ENCODE measurements at places on chromosomes 11 and 22.

DNA sequence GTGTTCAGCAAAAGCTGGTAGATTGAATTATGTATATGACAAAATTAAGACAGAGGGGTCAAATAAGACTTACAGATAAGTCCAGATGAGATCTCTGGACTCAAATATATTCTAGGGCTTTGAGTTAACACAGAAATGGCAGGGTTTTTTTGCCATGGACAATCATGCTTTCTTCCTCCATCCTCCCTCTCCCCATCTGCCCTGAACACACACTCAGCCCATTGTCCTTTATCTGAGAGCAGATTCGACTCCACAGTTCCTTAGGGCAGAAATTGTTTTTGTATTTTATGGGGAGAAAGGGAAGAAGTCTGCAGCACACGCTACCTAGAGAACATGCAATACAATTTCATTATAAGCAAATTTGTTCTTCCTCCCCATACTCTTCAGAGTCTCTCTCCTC is 86.8 kb downstream of the SLC1A2 start:
- DNase-seq: no peak

DNA sequence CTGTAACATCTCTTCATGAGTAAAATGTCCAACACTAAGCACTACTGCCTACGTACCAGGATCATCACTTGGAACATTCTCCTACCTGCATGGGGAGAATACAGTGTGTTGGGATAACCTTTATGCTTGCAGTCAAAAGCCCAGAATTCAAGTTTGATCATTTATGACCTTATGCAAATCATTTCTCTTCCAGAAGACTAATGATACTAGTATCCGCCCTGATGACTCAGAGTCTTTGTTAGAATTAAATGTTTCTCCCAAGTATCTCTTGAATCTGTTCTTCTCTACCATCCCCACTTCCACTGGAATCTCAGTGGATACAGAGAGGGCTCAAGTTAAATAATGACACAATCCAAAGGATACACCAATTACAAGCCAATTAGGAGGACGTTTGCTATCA is 12.4 kb downstream of the MAJIN start:
- DNase-seq: no peak

DNA sequence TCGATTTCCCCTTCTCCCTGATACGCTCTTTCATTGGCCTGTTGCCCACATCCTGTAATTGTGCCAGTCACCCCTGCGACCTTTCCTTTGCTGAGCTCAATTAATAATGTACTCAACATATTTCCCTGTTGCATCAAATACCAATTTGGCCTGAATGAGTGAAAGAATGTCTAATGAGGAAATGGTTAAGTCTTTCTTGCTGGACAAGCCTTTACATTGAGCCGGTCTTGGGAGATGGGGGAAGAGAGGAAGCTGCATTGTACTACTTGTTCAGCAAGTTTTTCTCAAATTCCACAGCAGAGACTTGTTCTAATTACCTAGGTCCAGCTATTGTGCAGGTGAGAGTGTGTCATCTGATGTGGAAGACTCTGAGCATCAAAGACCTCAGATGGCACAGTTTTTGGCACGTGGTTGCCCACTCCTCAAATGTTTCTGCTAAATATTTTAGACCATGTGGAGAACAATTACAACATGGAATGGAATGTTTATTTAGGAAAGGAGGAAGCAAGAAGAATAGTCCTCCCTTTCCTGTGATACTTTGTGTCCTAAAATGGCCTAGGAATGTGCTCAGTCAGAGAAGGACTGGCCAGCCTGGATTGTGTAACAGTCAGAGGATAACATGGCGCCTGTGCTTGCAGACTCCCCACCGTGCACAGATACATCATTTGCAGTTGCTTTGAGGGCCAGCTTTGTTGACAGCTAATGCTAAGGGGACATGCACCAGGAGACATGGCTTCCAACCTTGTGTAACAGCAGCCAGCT is 129.5 kb upstream of the E2F8 start:
- DNase-seq: peak; percentile 82

GRCh38 chr11:33735271-33736147 is 714 bp downstream of the CD59 start:
- DNase-seq: peak; percentile 50

GRCh38 chr11:2976294-2977063 is 15.7 kb downstream of the NAP1L4 start:
- no peak for DNase-seq

- DNase-seq: peak; percentile 68
These were observed 12.5 kb downstream of the USH1C start for GRCh38 chr11:17531636-17532113.

DNA sequence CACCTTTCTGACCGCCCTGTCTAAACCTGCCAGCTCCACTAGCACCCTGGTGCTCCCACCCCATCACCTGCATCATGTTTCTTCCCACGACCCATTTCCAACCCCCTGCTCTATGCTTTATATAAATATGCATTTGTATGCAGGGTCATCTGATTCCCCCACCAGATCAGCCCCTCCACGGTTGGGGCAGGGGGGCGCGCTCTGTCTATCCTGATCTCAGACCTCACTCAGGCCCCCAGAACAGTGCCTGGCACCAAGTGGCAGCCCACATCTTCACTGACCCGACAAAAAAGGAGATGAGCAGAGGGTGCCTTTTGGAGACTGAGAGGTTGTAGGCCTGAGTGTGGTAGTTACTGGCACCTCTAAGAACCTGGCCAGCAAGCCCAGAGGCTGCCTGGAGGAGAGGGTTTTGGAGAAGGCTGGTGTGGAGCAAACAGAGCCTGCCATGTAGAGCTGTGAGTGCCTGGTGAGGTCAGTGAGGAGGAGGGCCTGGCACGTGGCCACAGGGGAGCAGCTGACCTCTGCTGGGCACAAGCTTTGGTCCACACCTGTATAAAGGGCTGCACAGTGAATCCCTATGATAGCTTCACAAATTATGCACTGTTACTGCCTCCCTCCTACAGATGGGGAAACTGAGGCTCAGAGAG is 86.3 kb upstream of the RTL6 start:
- no peak for DNase-seq

GRCh38 chr11:35047179-35047578 is 91.8 kb upstream of the CD44 start:
- no peak for DNase-seq

DNA sequence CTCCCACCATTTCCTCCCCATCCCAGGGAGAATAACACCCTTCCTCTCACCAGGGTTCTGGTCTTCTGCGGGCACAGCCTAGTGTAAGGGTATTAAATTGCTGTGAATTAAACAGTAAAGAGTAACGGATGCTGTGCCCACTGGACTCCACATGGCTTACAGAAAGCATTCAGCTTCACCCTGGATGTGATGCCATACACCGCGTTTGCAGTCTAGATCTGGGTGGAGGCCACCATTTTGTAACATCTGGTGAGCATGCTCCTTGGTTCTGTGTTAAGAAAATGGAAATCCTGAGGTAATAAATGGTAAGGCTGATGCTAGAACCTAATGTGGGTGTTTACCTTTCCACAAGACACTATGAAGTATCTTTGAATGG is 331.8 kb upstream of the B3GAT1 start:
- DNase-seq: no peak

DNA sequence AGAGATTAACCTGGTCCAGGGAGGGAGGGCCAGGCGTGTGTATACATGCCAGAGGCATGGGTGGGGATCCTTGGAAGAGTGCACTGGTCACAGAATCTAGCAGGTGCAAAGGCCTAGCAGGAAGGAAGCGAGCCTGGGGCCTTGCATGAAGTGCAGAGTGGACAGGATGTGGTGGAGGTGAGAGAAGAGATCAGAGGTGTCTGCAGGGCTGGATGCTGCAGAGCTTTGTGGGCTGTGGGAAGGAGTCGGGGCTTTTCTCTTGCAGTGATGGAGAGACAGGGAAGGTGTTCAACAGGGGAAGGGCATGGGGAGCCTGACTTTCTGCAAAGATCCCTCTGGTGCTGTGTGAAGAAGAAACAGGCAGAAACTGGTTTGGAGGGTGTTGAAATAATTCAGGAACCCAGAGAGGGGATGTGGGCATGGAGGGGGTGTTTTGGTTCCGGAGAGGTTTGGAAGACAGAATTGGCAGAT is 2.5 kb upstream of the TPST2 start:
- no peak for DNase-seq

- DNase-seq: no peak
These were observed 522 bp downstream of the TOB2 start for GRCh38 chr22:41446057-41446501.

DNA sequence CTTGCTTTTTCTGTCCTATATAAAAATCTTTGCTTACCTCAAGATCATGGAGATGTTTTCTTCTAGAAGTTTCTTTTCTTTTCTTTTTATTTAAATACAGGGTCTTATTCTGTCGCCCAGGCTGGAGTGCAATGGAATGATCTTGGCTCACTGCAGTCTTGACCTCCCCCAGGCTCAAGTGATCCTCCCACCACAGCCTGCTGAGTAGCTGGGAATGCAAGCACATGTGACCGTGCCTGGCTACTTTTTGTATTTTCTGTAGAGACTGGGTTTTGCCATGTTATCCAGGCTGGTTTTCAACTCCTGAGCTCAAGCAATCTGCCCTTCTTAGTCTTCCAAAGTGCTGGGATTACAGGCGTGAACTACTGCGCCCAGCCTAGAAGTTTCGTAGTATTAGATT is 45.3 kb downstream of the USP35 start:
- no peak for DNase-seq

GRCh38 chr11:93324500-93324899 is 6.0 kb upstream of the DEUP1 start:
- DNase-seq: no peak

- DNase-seq: no peak
These were observed 1454.7 kb downstream of the FAM181B start for GRCh38 chr11:81278991-81279390.

GRCh38 chr11:961921-962320 is 36.3 kb downstream of the AP2A2 start:
- no peak for DNase-seq

DNA sequence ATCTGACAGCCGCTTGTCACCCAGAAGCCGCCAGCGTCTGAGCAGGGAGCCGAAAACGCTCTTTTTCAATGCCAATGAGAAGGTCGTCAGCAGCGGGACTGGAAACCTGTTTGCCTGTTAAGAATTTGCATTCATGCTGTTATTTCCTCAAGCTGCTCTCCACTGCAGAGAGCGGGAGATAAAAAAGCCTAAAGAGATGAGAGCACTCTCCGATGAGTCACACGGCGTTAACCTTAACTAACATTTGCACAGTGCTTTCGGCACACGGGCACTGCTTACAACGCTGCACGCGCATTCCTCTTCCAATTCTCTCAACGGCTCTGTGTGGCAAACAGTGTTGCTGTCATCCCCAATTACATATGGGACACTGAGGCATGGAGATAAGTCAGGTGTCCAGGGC is 40.0 kb upstream of the RTL6 start:
- peak; percentile 55 for DNase-seq

DNA sequence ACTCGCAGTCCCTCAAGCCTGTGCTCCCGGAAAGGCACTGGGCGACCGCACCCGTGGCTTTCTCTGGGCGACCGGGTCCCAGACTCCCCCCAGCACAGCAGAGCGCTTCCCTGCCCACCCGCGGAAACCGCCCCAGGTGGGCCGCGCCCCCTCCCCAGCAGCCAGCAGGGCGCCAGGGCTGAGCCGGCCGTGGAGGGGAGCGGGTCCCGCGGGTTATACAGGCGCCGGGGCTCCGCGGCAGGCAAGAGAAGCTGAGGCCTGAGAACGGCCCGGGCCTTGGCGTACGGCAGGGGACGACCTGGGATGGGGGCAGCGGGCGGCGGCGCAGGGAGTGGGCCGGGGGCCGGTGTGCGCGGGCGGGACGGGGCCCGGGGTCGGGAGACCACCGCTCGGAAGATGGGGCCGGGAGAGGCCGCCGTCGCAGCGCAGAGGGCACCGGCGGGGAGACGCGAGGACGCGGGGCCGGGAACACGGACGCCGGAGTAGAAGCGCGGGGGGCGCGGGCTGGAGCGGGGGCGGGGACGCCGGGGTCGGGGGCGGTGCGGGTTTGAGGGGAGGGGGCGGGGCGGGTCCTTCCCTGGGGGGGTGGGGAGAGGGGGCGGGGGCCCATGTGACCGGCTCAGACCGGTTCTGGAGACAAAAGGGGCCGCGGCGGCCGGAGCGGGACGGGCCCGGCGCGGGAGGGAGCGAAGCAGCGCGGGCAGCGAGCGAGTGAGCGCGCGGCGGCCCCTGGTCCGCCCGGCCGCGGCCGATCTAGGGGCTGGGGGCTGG is at the start of gene MDK:
Gene MDK (plus strand): TSS at position 622 of the 771 bp plus-strand sequence. CDS start 389 bp downstream, outside the sequence.
- peak; percentile 40 for DNase-seq

DNA sequence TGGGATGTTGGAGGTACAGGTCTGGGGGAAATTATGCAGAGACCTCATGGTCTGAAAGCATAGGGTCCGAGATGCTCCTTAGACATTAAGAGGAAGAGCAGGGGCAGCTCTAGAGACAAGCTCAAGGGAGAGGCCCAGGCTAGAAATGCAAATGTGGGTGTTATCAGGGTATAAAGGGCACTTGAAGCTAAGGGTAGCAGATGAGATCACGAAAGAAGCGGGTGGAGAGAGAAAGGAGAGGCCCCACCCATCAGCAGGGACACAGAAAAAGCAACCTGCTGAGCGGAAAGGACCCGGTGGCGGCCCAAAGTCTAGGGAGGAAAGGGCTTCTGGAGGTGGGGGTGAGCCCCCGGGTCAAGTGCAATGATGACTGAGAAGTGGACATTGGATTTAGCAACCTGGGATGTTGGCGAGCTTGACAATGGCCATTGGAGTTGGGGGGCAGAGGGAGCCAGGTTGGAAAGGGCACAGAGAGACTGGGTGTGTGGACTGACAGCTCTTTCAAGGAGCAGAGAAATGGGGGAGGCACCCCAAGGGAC is 8.9 kb downstream of the TMPRSS6 start:
- DNase-seq: no peak

GRCh38 chr11:116929414-116930090 is 92.1 kb upstream of the APOA1 start:
- no peak for DNase-seq

DNA sequence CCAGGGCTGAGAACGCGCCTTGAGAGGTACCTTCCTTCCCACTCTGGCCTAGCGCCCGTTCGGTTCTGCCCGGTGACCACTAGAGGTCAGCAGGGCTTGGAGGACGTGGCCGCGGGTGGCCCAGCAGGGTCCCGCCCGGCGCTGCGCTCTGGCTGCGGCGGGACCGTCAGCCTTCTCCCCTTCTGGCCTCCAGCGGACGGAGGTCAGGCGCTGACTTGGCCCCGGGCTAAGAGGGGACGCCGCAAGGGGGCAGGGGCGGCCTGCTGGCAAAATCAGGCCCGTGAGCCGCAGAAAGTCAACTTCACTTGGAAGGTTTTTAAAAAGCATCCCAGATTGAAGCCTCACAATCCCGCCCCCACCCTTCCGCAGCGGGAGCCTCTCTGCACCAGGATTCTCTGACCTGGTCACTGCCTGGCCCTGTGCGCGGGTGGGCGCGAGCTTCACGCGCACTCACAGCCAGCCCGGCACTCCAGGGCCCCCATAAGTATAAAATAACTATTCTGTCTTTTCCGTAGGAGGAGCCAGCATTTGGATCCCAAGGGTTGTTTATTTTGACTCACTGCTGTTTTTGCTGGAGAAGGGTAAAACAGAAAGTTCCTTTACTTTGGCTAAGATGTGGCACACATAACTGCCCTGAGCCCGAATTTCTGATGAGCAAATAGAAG is 23.2 kb upstream of the ZBTB16 start:
- peak; percentile 55 for DNase-seq

DNA sequence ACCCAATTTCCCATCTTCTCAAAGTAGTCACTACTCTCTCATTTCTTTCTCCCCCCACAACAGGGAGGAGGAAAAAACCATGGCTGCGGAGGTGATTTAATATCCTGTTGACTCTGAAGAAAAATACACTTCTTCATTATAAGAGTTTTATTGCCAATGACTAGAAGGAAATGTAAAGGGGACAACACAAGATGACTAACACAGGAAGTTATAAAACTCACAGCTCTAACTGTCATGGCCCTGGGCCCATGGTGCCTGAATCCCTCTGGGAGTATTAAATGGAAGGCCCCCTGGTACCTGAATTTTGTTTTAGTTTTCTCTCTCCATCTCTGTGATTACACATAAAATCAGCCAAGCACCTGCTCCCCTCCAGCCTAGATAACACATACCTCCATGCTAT is 352.8 kb upstream of the FAT3 start:
- DNase-seq: peak; percentile 4
